ENCODE measurements at places on chromosomes 6 and 20. TPM values are rescaled to one million over a fixed set of nuclear protein-coding genes. Genes with fewer than 3 reads are reported as not detected.

The RNF8 gene
- total RNA-seq: 18.6 TPM

The BICRAL gene
- total RNA-seq: 9.7 TPM

The OOEP gene
- total RNA-seq: not detected

The TMEM217 gene
- total RNA-seq: 1.8 TPM

The NEDD9 gene
- 25.2 TPM for total RNA-seq

The C6orf118 gene
- not detected for total RNA-seq

The MUC22 gene
- not detected for total RNA-seq

The EYS gene
- total RNA-seq: not detected
